ENCODE measurements at places on chromosomes 6 and 20.
A peak's percentile ranks its signal among the peaks of the same experiment; 100 is the strongest.

DNA sequence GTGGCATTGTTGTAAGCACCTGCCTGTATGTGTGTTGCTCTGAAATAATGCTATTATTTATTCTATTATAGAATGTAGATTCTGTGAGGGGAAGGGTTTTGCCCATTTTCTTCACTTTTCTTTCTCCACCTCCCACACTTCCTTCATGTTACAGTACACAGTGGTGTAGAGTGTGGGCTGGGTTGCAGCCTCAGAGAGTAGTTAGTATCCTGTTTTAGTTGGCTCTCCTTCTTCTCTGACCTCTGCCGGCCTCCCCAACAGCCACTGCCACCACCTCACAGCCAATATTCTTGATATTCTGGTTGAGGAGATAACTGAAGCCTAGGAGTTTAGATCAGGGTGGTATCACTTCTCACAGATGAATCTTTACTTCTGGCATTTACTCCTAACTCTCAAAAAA lies 143.4 kb downstream of the BCKDHB start:
- no peak for DNase-seq

- DNase-seq: peak; percentile 77
Observed at GRCh38 chr6:32819729-32820128, 2.9 kb upstream of the HLA-DOB start.

- DNase-seq: no peak
Observed at GRCh38 chr20:13613917-13614316, 24.8 kb downstream of the TASP1 start.

DNA sequence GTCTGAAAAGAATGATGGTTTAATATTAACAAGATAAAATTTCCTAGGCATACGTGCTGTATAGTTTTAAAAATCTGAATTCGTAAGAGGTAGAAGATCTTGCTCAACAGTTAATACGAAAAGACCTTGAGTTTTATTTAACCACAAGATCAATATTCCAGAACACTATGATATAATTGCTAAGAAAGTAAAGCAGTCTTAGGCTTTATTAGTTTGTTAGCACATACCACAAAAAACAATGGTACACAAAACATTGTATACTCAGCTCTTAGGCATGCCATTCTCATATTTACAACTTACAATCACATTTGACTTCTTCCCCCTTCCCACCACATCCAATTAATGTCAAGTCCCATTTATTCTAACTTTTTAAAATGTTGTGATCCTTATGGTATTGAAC lies 24.4 kb upstream of the STXBP5 start:
- DNase-seq: no peak

DNA sequence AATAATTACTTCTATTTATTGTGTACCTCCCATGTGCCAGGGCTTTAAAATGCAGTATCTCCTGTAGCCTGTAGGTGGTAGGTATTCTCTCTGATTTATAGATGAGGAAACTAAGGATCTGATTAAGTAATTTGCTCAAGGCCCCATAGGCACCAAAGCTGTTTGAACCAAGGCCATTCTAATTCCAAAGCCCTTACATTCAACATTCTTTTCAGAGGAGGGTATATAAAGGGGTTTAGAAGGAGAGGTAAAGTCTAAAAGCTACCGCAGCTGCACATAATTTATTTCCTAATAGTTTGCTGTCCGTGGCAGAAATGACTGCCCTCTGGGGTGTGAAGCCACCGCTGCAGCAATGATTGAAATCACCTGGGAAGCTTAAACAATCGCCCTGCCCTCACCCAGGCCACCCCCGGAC lies 95.0 kb upstream of the FAM8A1 start:
- peak; percentile 58 for DNase-seq

- no peak for DNase-seq
Observed at GRCh38 chr6:70280400-70280853, 22.5 kb downstream of the COL9A1 start.

GRCh38 chr6:3620937-3621336 lies 130.6 kb downstream of the PXDC1 start:
- no peak for DNase-seq

- DNase-seq: no peak
Observed at GRCh38 chr6:40710626-40711330, 123.6 kb upstream of the LRFN2 start.
